ENCODE measurements at places on chromosomes 12 and 14.

DNA sequence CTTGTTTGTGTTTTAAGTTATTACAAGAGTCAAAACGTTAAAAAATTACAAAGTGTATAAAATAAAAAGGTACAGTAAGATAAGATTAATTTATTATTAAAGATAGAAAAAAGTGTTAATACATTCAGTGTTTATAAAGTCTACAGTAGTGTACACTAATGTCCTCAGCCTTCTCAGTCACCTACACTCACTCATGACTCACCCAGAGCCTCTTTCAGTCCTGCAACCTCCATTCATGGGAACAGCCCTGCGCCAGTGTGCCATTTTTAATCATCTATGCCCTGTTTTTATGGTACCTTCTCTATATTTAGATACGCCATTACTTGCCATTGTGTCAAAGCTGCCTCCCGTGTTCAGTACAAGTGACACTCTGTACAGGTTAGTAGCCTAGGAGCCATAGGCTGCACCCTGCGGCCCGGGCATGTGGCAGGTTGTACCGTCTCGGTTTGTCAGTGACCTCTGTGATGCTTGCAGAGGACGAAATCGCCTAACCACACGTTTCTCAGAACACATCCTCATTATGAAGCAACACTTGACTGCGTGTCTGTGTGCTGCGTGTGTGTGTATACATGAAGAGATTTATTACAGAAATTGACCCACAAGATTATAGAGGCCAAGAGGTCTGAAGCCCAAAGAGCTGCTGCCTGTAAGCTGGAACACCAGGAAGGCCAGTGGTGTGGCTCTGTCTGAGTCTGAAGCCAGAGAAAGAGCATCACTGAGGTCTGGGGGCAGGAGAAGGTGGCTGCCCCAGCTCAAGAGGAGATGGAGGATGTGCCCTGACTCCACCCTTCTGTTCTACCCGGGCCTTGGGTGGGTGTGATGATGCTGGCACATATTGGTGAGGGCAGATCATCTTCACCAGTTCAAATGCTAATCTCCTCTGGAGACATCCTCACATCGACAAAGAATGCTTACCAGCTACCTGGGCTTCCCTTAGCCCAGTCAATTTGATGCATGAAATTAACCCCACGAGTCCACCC, 116.6 kb upstream of the C14orf180 start:
- DNase-seq: no peak

DNA sequence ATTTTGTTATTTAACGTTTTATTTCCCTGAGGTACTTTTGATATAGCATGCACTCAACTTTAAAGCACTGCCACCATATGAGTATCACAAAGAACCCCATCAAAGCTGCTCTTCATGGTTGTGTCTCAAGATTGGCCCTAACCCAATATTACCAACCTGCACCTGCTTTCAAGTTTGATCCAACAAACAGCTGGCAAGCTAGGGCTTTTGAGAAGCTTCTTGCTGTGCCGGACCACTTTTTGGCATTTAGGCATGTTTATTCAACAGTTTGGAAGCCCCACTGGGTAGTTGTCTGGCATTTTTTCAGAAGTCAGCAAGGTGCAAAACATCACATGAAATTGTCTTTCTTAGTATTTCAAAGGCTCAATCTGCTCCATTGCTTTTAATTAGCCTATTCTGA, 137.2 kb upstream of the PLEKHA5 start:
- no peak for DNase-seq

- no peak for DNase-seq
Measured at GRCh38 chr14:43795600-43796228, 711.4 kb downstream of the FSCB start.

DNA sequence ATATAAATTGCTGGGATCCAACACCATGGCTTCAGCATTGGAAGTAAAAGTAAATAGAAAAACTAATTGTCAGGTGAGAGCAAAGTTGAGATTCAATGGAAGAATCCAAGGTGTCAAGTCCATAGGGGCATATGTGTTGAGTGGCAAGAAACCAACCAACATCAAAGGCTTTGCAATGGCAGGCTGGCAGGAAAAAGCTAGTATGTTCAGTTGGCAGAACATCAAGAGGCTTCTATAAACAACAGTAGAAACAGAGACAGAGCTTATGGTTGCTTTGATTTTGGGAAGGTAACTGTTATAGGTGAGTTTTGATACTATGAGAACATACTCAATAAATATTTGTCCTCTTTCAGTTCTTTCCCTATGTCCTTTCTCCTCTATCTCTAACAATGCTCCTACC, 553.7 kb upstream of the MDGA2 start:
- no peak for DNase-seq

DNA sequence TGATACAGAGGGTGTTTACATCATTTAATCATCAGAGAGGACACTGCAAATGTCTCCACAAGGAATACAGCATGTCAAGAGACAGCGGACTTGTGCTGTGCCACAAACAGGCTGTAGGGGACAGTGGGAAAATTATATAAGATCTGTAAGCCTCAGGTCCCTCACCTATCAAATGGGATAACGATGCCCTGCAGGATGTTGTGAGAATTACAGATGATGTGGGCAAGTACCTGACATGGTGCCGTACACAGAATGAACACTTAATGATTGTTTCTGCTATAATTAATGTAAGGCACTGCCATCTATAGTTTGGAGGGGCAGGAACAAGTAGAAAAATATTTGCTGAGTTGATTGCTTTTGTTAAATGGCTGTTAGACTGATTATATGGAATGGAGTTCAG, 81.9 kb upstream of the GTF2A1 start:
- no peak for DNase-seq

- DNase-seq: no peak
Measured at GRCh38 chr14:94547151-94547680, 14.0 kb upstream of the SERPINA4 start.

All from stimulated activated CD8-positive, alpha-beta memory T cell treated with anti-CD3 and anti-CD28 coated beads, Interleukin-7, amount 100 ng/mL, for 4 hours (primary cell).